Urinary bladder (tissue), 4 donors: ENCODE measurements at places on chromosomes 2 and 18. TPM values are rescaled to one million over a fixed set of nuclear protein-coding genes. Genes with fewer than 3 reads are reported as not detected.

- no peak for DNase-seq
These were observed 12.0 kb upstream of the DDX1 start for GRCh38 chr2:15579641-15580040.

- DNase-seq: no peak
These were observed 614.9 kb downstream of the LRP1B start for GRCh38 chr2:141515931-141516330.

Gene ONECUT2
- 0.11 TPM for total RNA-seq

DNA sequence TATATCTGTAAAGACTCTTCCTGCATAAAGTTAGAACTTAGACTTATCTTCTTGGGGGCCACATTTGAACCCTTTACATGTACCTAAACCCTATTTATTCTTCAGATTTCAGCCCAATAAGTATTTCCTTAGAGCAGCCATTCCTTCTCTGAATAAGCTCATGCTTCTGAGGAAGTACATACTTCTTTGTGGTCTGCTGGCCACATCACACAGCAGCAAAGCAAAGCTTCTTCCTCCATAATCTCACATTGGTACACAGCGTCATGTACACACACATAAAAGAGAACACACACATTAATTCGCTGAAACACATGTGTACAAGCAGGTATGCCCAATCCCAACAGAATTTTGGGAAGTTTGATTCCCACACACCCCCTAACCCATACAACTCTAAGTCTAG lies 331.0 kb downstream of the CDH2 start:
- DNase-seq: no peak

Gene MGAT5
- total RNA-seq: 49.4 TPM

GRCh38 chr2:40827392-40827791 lies 375.5 kb upstream of the SLC8A1 start:
- DNase-seq: no peak

DNA sequence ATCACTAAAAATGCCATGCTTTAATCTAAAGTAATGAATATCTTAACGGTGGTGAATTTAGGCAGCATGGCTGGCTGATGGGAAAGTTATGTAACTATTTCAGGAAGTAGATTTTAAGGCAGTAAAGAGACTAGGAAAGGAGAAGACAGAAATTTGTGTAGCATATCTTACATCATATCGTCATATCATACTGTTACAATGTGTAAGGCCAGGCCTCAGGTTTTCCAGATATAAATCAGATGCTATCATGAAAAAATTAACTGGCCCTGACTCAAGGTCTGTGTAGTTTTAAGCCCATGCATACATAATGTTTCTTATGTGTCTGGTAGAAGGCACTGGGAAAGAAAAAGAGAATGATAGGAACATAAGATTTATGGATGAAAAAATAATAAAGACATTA lies 8.9 kb upstream of the FAP start:
- no peak for DNase-seq

DNA sequence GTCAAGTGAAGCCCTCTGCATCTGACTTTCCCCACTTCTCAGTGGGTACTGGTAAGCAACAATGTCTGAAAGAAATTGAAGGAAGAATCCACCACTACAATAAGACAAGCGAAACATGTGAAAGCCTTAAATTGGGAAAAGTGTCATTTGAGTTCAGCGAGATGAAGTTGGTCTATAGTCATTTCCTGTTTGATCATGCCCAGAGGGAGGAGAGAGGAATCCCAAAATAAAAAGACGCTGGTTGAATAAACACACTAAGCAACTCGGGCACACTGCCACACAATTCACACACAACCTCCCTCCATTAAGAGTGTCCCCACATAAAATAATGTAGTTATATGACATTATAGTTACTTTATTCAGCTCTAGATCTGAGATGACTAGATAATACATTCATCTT lies 166.1 kb downstream of the CBLN2 start:
- no peak for DNase-seq

DNA sequence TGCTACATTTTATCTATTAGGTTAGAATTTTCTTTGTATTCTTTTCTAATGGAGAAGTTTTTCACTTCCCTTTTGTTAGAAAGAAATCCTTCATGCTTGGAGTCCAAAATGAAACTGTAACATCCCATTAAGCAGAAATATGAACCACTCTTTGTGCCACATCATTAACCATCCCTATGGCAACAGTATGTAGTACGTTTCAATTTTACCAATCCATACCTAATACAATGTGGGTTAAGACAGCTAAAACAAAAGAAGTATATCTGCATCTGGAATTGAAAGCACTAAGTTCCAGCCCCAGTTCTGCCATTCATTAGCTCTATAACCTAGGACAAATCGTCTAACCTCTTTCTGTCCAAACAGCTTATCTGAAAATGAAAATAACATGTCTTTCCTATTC lies 409.2 kb upstream of the SPHKAP start:
- DNase-seq: no peak

DNA sequence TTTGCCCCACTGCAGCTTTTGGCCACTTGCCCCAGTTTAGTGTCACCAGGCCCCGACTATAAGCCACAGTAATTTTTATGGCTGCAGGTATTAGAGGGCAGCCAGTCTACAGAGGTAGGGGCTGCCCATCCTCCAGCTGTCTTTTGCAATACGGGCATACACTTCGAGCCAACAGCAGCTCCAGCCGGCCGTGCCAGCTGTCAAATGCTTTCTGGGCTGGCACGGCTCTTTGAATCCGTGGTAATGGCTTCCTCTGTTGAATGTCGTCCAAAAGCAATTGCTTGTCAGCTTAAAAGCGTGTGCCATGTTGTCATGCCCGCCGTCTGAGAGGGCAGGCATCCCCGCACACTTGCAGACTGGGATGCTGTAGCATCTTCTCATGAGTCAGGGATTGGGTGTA lies 41.3 kb downstream of the BCL2L11 start:
- no peak for DNase-seq

GRCh38 chr18:13452871-13453680 lies 234.5 kb downstream of the LDLRAD4 start:
- no peak for DNase-seq

Gene KLHL30
- total RNA-seq: 1.8 TPM

Gene TSPYL6
- total RNA-seq: 0.16 TPM

GRCh38 chr2:70645733-70646419 lies 92.2 kb upstream of the TGFA start:
- no peak for DNase-seq

Gene CNGA3
- 0.85 TPM for total RNA-seq
